ENCODE measurements at places on chromosomes 2 and 18.

GRCh38 chr18:33181016-33181415 lies 259.5 kb downstream of the CCDC178 start:
- no peak for DNase-seq

DNA sequence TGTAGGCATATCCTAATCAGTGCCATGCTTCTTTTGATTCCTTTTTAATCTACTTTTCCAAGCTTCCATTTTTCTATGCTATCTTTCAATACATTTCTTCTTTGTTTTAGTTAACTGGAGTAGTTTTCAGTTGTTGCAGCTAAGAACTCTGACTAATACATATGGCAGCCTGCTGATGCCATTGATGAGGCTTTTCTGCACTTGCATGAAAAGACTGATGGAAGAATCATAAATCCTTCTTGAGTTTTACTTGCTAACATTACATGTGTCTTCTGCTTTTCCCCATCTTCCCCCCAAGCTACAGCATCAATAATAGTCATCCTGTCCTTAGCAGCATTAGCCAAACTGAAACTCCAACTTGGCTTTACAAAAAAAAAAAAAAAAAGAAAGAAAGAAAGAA lies 203.3 kb downstream of the LRP1B start:
- DNase-seq: no peak

DNA sequence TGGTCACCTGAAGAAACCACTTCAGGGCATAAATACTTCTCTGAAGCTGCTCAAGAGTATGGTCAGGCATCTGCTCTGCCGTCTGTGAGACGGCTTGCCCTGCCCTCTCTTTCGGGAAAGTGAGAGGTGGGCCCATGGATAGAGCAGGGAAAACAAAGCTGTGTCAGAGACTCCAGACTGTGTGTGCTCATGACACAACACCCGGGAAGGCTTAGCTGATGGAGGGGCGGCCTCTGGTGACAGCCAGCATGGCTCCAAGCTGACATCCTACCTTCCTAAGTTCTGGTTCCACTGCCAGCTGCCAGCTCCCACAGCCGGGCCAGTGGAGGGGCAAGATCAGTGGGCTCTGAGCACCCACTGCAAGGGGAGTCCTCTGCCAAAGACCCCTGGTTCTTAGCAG lies 215.3 kb downstream of the ANKRD30B start:
- no peak for DNase-seq

GRCh38 chr2:219596954-219597551 lies 604 bp upstream of the STK11IP start:
- DNase-seq: no peak

GRCh38 chr2:105827351-105828096 lies 82.8 kb downstream of the NCK2 start:
- no peak for DNase-seq

DNA sequence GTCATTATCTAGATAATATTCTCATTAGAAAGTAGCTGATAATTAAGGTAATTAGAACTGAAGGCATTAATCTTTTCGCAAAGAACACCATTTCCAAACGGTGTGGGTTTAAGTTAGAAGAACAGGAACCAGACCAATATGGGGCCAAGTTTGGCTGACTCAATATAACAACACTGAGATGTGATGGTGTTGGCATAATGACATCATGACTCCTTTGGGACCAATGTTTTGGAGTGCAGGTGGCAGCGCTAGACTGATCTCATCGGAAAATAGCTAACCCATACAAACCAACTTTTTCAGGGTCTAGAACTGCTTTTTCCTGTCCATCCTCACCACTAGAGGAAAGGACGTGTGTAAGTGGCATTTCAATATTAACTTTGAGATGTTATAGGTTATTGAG lies 1171.7 kb upstream of the ZEB2 start:
- no peak for DNase-seq

GRCh38 chr18:14921547-14921946 lies 173.6 kb downstream of the ANKRD30B start:
- no peak for DNase-seq

DNA sequence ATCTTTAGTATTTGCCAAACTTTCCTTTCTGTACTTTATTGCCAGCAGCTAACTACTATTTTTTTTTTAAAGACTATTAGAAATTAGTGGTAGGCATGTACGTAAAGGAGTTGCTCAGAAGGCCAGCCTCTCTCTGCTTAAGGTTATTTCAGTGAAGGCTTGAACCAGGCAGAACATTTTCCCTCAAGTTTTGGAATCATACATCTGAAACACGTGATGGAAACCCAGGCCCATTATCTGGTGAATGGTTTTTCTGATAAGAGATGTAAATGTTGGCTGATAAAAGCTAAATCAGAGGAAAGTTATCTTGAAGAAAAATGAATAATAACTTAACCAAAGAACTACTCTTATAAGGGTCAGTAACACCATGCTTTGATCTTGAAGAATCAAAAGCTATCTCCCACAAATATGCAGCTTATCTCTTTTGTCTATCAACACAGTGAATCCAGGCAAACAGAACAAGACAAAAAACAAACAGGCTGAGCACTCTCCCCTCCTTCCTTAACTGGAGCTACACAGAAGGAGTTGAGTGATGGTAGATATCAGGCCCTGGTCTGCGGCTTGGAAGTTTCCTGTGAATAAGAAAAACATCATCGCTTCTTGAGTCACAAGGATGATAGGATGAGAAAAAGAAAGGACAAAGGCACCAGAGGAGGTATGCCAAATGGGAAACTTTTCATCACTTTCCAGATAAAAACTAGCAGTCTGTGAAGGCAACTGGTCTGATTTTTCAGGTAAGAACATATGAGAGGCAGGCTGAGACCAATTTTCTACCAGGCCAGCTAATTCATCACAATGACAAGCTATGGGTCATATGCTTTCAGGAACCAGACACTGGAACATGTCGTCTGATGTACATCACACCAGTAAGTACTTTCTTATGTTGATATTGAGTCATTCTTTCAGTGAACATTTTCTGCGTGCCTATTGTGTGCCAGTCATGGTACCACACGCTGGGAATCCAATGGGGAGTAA lies 88.4 kb upstream of the STK17B start:
- DNase-seq: no peak

- DNase-seq: no peak
Measured at GRCh38 chr2:28626891-28627421, 124.7 kb upstream of the PPP1CB start.

GRCh38 chr18:62001396-62001795 lies 108.6 kb upstream of the RNF152 start:
- no peak for DNase-seq

DNA sequence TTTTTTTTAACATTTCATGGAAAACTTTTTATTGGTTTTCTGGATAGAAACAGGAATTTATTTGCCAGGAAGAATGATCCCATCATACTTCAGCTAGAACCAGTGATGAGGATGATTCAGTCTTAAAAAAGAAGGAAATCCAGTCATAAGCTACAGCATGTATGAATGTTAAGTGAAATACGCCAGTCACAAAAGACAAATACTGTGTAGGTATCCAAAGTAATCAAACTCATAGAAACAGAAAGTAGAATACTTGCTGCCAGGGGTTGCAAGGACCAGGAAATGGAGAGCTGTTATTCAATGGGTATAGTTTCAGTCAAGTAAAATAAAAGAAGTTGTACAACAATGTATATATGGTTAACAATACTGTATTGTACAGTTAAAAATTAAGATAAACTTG lies 21.3 kb downstream of the PSME4 start:
- no peak for DNase-seq

- no peak for DNase-seq
Measured at GRCh38 chr18:43350176-43350575, 72.9 kb upstream of the SYT4 start.

DNA sequence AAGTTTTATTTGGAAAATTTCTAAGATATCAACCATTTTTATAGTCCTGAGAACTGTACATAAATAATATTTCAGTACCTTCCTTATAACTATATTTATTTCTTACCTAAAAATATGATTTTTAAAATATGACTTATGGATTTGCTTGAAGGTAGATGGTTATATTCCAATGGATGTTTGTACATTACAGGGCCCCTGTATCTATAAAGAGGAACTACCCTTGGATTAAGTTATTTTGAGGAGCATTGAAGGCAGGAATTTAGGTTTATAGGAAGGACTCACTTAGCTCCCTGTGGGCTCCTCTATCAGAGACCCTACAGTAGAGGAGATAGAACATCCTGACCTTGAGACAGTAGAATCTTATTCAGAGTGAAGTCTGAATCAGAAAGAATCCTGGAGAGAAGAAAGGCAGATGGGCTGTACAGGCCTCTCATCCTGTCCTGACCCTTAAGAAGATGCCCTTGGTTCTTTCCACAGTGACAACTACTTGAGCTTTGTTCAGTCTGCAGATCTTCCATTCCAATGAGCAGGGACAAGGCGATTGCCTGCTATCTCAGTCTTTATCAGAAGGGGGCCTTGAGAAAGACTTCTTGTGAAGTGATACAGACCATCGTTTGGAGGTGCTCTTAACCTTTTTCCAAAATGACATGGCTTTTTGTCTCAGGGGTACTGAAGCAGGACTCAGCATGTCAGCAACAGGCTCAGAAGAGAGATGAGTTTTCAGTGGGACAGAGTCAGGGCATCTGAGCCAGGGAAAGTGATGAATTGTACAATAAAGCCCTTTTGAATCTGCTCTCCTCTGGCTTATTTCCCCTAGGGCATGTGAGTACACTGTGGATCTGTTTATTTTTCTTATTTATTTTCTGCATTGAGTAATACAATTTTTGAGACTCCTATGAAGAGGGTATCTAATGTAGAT lies 20.9 kb downstream of the OXER1 start:
- no peak for DNase-seq

- peak; percentile 90 for DNase-seq
Measured at GRCh38 chr2:120552800-120553481, 182.7 kb upstream of the GLI2 start.

DNA sequence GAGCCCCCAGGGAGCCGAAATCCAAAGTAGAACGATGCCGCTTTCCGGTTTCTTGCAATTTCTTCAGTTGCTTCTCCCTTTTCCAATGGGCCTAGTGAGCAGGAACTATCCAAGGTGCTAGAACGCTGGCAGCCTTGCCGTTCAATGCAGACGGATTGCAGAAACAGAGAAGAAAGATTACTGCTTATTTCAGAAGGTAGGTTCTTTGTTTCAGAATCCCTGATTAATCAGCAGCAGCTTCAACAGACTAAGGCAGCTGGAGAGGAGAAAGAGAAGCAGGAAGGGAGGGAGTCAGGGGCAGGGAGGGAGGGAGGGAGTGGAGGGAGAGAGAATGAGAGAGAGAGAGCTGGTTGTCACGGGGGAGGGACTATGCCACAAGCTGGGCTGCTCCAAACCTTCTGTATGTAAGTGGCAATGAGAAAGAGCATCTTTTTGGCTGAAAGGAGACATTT lies 576 bp downstream of the NYAP2 start:
- peak; percentile 39 for DNase-seq

GRCh38 chr18:66895631-66896030 lies 291.7 kb upstream of the CDH19 start:
- no peak for DNase-seq

DNA sequence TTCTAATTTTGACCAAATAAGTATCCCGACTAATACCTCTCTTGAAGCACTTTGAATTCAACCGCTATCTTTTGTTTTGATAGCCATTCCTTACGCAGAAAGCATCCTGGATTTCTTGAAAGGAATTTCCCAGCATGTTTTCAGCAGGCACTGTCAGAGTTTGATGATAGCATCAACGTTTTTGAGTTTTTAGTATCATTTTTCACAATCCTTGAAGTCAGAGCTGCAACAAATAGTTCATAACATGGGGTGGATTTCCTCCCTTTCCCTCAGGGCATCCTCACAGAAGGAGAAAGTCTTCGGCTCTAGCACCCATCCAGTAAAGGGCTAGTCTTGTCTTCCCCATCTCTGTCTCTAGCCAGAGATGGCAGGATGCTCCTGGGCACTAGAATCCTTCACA lies 46.2 kb downstream of the ANKRD44 start:
- no peak for DNase-seq

DNA sequence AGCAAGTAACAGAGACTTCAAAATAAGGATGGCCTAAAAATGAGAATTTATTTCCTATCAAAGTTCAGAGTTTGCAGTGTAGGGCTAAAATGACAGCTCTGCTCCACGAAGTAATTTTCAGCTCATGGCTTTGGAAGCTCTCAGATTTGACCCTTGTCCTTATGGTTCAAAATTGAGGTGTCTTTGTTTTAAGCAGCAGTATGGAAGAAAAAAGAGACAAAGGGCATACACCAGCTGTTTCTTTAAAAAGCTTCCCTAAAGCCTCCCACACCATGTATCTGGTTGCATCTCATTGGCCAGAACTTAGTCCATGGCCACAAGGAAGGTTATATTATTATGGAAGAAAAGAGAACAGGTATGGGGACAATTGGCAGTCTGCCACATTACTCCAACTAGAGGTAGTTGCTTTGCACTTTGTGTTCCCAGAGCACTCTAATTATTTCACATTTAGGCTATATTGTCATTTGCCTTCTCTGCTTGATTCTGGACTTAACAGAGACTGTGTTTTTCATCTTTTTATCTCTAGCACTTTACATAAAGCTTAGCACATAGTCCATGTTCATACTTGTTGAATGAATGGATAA lies 180.4 kb downstream of the MCFD2 start:
- no peak for DNase-seq

All from NCI-H510A (cell line).